ENCODE measurements at places on chromosomes 5 and 9.

GRCh38 chr9:133351908-133352634, 4.1 kb downstream of the RPL7A start:
- peak; percentile 54 for DNase-seq

- no peak for DNase-seq
Observed at GRCh38 chr9:134435550-134436378, 109.5 kb downstream of the RXRA start.

DNA sequence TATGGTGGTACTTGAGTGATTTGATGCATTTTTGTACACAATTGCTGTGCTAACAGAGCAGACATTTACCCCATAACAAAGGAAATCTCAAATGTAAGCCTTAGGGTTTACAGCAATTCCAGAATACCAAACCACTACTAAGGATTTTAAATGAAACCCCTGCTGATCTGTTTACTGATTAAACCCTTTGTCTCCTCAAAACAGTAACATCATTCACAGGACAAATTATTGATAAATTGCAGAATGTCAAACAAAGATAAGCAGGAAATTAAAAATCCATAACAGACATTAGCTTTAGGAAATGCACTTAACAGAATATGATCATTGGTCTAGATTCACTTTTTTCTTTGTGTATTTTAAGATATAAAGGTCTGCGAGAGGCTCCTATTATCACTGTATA, 1016.4 kb upstream of the DMAC1 start:
- no peak for DNase-seq

DNA sequence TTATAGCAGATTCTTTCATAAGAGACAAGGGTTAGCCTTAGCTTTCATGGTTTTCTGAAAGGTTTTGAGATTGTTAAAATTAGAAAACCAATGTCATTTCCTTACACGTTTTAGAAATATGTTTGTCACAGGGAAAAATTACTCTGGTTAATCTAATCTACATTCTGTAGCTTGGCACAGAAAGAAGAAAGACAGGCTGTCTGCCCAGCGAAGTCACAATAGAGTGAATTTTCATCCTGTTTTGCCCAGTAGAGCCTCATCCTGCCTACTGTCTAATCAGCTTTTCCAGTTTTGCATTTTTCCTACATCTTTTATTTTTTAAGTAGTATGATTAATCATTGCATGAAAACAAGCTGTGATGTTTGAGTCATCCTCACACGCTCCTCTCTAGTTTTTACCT, 688.8 kb downstream of the MTRR start:
- no peak for DNase-seq

- DNase-seq: peak; percentile 46
Observed at GRCh38 chr5:149913436-149914419, 30.9 kb downstream of the PDE6A start.

GRCh38 chr5:111596705-111597104, 84.4 kb upstream of the STARD4 start:
- DNase-seq: no peak

- DNase-seq: no peak
Observed at GRCh38 chr5:88245893-88246244, 22.8 kb downstream of the TMEM161B start.

GRCh38 chr9:21428235-21428634, 12.0 kb upstream of the IFNA1 start:
- no peak for DNase-seq

DNA sequence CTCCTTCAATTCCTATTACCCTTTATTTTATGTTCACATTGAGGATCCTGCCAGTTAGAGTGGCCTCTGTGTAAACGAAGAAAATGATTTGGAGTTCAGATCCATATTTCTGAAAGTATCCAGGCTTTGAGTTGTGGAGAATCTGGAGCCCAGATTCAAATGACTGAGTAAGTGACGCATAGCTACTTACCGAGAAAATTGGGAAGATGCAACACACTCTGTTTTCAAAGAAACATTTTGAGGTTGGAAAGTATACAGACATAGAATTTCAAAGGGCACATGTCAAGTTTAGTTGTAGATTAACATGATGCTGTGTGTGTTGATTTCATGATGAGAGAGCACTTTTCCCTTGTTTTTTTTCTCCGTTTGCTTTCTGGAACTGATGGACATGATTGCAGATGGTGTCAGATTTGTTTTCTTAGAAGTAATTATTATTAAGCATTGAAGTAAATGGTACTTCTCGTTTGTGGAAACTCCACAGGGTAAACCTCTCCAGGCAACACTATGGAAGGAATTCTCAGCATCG, 148.1 kb downstream of the KDM4C start:
- DNase-seq: no peak

GRCh38 chr5:35598707-35599370, 18.8 kb upstream of the SPEF2 start:
- DNase-seq: no peak

DNA sequence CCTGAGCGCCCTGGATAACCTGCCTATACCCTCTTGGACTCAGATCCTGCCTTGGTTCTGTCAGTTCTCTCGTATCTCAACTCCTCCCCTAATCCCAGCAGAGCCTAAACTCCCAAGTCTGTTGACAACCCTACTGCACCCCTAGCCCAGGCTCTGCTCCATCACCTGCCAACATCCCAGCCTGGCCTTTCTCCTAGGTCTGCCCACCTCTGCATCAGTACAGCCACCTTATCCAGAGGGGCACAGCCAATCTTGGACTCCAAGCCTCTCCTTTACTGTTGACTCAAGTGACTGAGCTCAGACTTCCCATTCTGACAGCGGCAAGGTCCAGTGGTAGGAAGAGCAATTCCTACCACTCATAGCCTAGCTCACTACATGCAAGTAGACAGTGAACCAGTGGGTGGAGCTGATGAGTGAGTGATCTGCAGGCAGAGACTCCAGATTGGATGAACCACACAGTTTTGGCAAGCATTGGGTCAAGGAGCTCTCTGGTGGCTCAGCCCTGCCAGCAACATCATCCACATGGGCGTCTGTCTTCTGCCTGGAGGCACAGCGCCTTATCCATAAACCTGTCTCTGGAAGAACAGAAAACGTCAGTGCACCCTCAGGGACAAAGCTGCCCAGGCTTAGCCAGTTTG, 26.5 kb downstream of the TRMO start:
- peak; percentile 55 for DNase-seq

- DNase-seq: no peak
Observed at GRCh38 chr5:6198531-6198930, 179.8 kb downstream of the MED10 start.

GRCh38 chr9:14902561-14902960, 7.7 kb downstream of the FREM1 start:
- DNase-seq: no peak

DNA sequence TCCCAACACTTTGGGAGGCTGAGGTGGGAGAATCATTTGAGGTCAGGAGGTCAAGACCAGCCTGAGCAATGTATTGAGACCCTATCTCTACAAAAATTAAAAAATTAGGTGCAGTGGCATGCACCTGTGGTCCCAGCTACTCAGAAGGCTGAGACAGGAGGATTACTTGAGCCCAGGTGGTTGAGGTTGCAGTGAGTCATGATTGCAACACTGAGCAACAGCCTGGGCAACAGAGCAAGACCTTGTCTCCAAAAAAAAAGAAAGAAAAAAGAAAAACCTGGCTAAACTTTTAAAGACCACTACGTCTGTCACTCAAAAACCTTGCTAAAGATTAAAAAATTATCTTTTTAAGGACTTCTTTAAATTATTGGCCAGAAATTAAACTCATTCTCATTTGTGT, 59.8 kb upstream of the ABCA1 start:
- DNase-seq: peak; percentile 27

DNA sequence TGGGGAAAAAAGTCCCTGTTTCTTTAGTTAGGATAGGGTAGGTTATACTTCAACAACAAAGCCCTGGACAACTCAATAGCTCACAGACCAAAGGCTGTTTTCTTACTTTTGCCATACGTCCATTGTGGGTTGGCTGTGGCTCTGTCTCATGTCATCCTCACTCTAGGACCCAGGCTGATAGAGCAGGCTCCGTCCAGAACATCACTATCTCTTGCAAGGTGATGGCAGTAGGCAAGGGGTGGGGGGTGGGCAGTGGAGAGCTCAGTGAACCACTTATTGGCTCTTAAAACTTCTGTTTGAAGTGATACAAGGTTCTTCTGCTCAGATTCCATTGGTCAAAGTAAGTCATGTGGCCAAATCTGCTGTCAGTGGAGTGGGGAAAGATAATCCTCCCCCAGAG, 126.4 kb downstream of the CMYA5 start:
- no peak for DNase-seq

DNA sequence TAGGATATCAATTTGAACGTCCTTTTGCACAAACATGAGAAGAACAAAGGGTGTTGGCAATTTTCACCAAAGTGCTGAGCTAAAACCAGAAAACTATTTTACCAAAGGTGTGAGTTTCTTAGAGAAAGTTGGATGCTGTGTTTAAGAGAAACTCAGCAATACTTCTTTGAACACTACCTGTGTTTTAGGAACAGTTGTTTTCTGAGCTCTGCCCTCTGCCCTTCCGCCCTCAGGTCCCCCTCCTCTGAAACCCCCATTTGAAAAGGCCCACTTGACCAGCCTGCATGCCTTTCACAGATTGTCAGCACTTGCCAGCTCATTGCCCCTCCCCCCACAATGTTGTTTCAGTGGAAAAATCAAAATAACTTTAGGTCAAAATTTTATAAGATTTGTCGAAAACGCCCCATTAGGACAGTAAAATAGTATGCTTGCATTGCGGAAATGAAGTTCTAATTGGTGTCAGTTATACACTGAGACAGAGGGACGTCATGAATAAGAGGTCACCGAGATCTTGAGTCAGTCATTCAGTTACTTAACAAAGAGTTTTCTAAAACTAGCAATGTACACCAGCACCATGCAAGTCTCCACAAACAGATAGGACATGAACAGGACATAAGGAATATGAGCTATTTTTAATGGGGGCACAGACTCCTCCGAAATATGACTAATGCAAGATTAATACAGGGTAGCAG, 61.9 kb upstream of the IL7R start:
- DNase-seq: no peak

GRCh38 chr5:39020458-39020857, 53.7 kb downstream of the RICTOR start:
- no peak for DNase-seq

- no peak for DNase-seq
Observed at GRCh38 chr5:140973550-140973949, 7.3 kb downstream of the PCDHAC2 start.

DNA sequence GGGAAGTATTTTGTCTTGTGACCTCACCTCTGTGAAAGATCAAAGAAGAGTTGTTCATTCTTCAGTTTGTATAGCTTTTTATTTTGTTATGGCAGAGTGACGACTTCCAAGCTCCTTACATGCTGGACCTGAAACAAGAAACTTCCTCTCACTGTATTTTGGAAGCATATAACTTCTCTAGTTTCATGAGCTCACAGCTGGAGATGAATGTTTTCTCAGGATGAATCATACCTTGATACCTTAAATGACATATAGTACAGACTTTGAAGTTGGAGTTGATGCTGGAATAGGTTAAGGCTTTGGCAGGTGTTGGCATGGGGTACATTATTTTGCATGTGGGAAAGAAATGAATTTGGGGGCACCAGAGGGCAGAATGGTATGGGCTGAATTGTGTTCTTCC, 112.5 kb downstream of the SLC25A46 start:
- peak; percentile 15 for DNase-seq

DNA sequence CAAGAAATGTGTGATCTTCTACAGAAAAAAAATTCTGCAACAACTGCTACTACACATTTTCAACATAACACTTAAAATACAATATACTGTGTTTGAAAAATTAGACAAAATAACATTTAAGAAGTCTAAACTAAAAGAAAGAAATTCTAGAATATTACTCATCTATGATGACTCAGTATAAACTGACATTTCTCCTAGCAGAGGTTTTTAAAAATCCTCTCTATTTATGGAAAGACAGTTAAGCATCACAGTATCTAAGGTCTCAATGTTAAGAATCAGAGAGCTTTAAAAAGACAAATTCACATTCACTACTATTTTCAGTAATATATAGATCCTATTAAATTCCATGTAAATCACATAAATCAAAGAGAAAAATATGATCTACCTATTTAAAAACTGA, 61.3 kb downstream of the NR2F1-AS1 start:
- DNase-seq: peak; percentile 46

DNA sequence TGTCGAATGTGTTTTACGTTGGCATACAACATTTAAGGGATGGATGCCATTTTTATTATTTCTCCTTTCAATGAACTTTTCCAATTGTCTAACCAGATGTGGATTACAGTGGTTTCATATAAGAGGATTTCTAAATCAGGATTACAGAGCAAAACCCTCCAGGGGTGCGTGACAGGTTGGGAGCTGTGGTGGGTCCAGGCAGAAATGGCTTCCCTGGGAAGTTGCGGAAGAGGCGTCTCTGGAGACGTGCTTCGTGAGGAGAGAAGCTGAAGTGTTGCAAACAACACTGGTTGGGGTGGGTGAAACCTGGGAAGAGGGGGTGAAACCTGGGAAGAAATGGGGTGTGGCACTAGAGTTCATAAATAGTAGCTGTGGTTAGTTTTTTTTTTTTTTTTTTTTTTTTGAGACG, 4.5 kb upstream of the RPL26L1 start:
- DNase-seq: peak; percentile 53

GRCh38 chr9:124190761-124191160, 67.0 kb upstream of the NEK6 start:
- DNase-seq: no peak
